MV-4-11 (cell line): ENCODE measurements at places on chromosomes 7 and 10.

- DNase-seq: no peak
These were observed 102.3 kb downstream of the EPC1 start for GRCh38 chr10:32244421-32245207.

GRCh38 chr10:124500757-124501156 is 39.1 kb downstream of the LHPP start:
- DNase-seq: peak; percentile 35

DNA sequence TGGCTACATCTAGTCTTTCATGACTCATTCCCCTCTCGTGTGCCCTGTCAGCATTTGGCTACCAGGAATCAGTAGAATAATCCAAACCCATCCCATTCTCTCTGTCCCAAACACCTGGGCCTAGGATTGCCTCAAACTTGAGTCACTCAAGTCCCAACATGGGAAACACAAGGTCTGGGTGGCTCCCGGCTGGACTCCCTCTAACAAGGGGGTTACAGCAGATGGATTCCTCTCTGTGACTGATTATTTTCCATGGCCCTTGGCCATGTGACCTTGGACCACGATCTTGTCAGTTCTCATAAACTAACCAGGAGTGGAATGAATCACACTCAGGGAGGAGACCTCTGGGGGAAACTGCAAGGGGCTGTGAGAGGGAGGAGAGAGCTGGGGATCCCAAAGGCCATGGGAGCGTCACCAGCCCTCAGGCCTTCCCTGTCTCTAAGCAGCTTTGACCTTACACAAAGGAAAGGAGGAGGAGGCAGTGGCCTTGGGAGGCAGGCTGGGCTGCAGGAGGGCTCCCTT is 533.1 kb downstream of the KCNMA1 start:
- DNase-seq: no peak

DNA sequence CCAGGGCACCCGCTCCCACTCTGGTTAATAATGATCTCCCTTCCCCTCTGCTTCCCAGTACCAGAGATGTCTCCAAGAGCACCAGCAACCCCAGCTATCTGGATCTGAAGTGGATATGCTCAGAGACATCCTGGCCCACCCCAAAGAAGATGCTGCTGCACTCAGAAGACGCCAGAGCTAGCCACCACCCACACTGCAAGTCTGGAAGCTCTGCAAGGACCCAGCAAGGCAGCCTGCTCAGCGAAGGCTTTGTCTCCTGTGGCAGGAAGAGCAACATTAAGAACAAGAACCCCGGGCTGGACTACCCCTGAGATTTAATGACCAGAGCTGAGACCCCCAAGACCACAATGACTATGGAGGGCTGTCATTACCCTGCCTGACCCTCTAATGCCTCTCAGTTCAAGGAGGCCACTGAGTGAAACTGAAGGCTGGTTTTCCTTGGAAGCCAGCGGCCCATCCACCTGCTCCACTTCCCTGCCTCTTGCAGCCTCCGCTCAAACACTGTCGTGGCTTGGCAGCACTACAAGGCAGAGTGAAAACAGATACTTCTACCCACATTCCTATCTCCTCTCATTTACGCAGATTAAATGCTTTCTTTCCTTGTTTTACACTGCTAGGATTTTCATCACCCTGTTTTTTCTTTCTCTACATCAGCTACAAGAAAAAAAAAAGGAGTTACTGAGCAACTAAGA is 202.2 kb downstream of the SNX10 start:
- DNase-seq: no peak

DNA sequence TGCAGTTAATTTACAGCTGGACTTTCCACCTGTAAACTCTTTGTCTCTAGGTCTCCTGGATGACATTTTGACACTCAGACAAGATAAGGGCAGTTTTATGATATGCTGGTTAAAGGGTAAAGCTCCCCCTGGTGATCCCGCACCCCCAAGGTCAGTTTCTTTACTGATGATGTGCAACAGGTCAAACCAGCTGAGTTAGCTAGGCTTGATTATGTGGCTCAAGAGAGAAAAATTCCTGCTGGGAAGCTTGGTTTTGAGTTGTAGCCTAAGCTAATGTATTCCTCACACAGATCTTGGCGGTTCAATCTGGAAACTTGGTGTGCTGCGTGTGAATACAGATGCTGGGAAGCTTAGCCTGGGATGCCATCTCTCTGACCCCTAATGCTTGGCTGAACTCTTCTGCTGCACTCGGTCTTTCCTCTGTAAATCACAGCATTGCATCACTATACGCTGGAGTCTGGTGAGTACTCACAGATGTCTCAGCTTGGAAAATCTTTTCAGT is 11.4 kb upstream of the AKR1D1 start:
- DNase-seq: no peak

GRCh38 chr7:137579913-137580640 is 236.5 kb upstream of the PTN start:
- DNase-seq: no peak

DNA sequence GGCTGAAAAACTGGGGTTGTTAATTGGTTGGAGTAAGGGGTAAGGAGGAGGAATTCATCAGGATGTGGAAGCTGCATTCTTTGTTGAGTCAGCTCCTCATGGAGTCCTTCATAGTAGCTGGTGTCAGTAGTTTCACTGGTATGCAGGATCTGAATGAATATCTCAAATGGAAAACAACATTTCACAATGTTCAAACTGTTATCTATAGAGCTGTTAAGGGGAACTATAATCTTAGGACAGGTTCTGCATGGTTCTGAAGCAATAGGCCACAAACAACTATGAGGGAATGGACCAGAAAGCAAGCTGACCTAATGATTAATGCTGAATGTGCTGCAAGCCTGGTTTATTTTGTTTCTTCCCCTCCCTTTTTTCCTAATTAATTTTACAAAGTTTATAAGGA is 225.8 kb downstream of the IPMK start:
- DNase-seq: no peak

- DNase-seq: no peak
These were observed 47.8 kb upstream of the CALCR start for GRCh38 chr7:93622036-93623033.

DNA sequence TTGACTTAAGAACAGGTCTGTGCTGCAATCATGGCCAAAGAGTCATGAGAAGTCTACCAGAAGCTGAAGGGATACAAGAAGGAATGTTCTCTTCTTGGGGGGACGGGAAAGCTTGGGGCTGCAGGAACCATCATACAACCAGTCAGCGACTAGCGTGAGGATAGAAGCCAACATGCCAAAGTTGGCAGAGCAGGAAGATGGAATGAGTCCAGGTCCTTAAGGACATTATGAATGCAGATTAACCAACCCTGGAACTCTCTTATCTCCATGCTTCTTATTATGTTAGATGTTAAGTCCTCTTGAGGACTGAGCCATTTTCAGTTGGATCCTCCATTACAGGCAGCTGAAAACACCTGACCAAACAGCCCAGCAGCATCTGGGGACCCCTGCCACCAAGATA is 17.2 kb upstream of the CACUL1 start:
- DNase-seq: no peak

GRCh38 chr10:121591186-121591585 is 7.1 kb downstream of the FGFR2 start:
- DNase-seq: no peak

DNA sequence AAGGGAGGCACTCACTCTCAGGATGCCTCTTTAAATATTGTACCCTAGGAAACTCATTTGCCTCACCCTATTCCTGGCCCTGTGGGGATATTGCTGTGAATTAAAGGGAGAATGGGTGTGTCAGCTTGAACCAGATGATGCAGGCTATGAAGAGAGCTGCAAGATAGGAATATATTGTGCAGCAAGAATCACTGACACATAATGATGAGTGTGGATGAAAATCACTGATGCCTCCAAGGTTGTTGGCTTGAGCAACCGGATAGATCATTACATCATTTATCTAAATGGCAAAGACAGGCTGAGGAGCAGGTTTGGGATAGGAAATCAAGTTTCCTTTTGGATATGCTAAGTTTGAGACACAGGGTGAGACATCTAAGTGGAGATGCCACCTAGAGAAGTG is 6.2 kb downstream of the SLC26A4 start:
- no peak for DNase-seq

GRCh38 chr10:119190954-119191785 is 12.6 kb upstream of the PRDX3 start:
- peak; percentile 58 for DNase-seq

DNA sequence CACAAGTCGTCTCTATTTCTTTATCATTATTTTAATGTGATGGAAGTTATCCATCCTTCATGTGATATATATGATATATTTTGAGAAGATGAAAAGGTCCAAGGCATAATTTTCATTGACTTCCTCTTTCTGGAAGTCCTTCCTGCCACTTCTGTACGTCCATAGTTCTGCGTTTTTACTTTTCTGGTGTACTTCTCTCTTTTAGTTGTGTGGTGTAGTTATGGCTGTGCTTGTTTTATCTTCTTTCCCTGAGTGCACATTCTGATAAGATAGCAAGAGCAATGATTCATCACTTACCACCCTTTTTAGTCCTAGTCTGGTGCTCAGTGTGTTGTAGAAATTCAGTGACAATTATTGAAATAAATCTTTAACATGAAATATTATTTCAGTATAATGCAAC is 231.3 kb upstream of the FERD3L start:
- peak; percentile 54 for DNase-seq

- DNase-seq: no peak
These were observed 13.9 kb downstream of the TUBAL3 start for GRCh38 chr10:5390607-5391205.

GRCh38 chr10:105727131-105727530 is 1086.0 kb downstream of the SORCS3 start:
- DNase-seq: no peak

DNA sequence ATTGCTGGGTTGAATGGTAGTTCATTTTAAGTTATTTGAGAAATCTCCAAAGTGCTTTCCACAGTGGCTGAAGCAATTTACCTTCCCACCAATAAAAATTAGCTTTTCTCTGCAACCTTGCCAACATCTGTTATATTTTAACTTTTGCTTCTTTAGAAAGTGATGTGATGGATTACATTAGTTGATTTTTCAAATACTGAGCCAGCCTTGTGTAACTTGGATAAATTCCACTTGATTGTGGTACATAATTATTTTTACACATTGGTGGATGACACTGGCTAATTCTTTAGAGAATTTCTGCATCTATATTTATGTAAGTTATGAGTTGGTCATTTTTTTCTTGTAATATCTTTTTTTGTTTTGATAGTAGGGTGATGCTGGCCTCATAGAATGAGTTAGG is 634.1 kb downstream of the GALNT17 start:
- no peak for DNase-seq

DNA sequence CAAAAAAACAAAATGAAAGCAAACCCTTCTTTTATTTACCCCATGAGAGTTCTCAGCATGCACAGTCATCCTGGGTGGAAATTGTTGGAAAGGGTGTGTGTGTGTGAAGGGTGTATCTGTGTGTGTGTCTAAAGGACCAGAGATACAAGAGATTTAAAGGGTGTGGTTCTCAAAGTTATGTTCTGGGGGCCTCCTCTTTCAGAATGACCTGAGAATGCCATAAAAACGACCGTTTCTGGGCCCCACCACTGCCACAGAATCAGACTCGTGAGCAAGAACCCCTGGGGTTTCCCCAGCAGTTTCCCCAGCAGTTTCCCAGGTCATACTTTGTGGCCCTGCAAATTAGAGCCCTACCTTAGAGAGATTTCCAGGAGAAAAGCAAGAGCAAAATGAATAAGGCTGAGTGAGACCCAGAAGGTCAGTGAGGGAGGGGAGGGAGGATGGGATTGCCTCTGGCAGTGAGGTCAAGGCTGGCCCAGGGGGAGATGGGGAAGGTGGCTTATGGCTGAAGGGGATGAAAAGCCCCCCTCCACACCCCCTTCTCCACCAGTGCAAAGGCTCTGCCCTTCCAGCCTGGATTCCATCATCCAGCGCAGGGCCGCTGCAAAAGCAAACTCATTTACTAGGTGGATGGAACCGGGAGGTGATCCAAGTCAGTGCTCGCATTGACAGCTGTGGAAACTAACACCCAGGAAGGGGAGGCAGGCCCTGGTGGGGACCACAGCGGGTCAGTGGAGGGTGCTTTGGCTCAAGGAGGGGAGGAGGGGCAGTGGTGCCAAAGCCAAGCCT is 10.2 kb downstream of the PYROXD2 start:
- no peak for DNase-seq

DNA sequence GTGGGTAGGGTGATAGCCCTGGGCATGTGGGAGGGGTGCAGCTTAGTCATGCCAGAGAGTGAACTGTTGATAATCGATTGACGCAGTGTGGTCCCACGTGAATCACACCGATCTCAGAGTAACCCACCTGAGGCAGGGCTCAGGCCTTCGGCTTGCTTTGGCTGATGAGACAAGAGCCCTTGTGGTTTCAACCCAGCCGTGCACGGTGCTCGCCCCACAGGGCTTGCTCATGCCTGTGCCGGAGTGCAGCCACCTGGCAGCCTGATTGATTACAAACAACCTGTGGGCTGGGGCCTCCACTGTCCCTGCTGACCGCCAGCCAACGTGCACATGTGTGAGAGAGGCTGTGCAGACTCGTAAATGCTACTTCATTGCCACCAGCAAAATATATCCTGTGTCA is 144.9 kb upstream of the ADARB2 start:
- DNase-seq: no peak

GRCh38 chr7:150410131-150410530 is 31.0 kb downstream of the ZNF775 start:
- DNase-seq: no peak

- peak; percentile 56 for DNase-seq
These were observed 13.0 kb downstream of the AKR1D1 start for GRCh38 chr7:138089080-138089901.

DNA sequence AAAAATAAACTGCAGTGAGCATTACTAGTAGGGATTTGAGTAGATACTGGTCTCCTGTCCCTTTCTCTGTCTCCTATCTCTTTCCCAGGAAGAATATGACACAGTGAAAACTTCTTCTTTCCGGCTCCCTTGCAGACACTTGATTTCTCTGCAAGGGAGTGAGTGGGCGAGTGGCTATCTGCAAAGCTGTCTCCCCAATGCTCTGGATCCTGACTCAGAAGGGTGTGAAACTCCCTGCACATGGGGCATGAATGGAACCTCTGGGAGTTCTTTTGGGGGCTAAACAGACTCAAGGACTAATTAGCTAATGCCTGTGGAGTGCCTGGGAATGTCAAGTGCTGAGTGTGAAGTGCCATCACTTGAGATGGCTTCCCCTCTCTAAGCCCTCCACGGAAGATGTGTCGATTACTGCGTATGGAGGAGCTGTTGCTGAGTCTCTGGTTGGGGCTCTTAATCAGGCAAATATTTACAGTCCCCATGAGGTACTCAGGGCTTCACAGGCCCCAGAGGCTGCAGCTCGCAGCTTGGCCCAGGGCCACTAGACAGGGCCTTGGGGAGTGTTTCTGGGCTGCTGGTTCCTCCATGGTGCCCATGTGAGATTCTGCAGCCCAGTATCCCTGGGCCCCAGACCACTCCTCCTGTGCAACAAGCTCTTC is 139.8 kb downstream of the RPS24 start:
- DNase-seq: no peak

- DNase-seq: no peak
These were observed 47.5 kb downstream of the WIPF3 start for GRCh38 chr7:29853789-29854188.

- DNase-seq: no peak
These were observed 108.8 kb downstream of the ATE1 start for GRCh38 chr10:121819049-121819448.

DNA sequence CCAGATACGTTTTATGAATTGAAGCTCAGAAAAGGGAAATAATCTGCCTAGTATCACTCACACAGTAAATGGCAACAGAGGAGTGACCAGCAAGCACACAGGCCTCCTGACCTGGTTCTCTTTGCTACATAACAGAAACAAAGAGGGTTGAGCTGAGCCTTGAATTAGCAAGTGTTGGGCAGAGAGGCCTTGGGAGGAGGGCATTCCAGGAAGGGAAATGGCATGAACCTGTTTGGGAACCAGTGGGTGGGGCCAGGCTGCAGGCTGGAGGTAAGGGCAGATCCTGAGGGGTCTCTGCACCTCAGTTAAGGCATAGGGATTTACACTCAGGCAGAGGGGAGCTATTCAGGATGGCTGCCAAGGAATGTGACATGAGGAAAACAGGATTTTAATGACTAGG is 24.8 kb upstream of the CYCS start:
- no peak for DNase-seq
